ENCODE measurements at places on chromosomes 13 and 19. TPM values are rescaled to one million over a fixed set of nuclear protein-coding genes. Genes with fewer than 3 reads are reported as not detected.

- no peaks in the 10 kb centered on the region for H3K36me3 ChIP-seq
- DNase-seq: no peak
- no peaks in the 10 kb centered on the region for H3K27me3 ChIP-seq
- no peak overlapping the region for H3K27ac ChIP-seq
- H3K4me3 ChIP-seq: no peak overlapping the region
- H3K4me1 ChIP-seq: peaks cover 8% of the 10 kb centered on the region
Measured at GRCh38 chr13:44382635-44383145, 9.1 kb downstream of the SERP2 start.

GRCh38 chr13:65744836-65745235, 1485.3 kb downstream of the PCDH9 start:
- DNase-seq: no peak
- no peak overlapping the region for H3K27ac ChIP-seq
- no peaks in the 10 kb centered on the region for H3K27me3 ChIP-seq
- no peaks in the 10 kb centered on the region for H3K36me3 ChIP-seq
- no peaks in the 10 kb centered on the region for H3K4me1 ChIP-seq
- no peak overlapping the region for H3K4me3 ChIP-seq

DNA sequence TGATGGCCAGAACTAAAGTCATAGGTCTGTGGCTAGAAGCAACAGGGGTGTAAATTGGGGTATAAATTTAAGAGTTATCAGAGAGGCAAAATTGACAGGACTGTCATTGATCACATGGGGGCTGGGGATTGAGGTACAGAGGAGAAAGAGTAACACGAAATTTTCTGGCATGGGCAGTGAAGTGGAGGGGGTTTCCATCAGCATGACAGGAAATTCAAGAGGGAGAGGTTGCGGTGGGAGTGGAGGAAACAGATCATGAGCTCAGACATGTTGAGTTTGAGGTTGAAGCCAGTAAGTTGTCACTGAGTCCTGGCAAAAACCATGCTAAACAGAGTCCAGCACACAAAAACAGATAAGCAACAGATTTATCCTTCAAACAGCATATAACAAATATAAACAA, 192.1 kb upstream of the TSC22D1 start:
- no peaks in the 10 kb centered on the region for H3K27me3 ChIP-seq
- H3K27ac ChIP-seq: no peak overlapping the region
- H3K36me3 ChIP-seq: no peaks in the 10 kb centered on the region
- no peak for DNase-seq
- peaks cover 59% of the 10 kb centered on the region for H3K4me1 ChIP-seq

DNA sequence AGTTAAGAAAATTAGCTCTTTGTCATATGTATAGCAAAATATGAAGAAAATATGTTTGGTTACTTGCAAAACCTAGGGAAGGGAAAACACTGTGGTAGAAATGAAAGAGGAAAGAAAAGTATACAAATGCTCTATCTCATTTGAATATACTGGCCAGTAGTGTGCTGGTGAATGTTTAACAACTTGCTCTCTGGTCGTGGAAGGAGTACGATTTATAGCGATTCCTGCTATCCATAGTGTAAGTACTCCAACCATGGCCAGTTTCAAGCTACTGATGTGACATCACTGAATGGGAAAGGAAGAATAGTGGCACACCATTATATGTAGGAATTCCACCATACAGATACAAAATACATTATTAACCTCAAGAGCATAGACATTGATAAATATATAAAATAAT, 9.3 kb downstream of the BORA start:
- no peaks in the 10 kb centered on the region for H3K27me3 ChIP-seq
- no peak overlapping the region for H3K4me3 ChIP-seq
- H3K36me3 ChIP-seq: no peaks in the 10 kb centered on the region
- no peak for DNase-seq

- H3K27me3 ChIP-seq: no peaks in the 10 kb centered on the region
- DNase-seq: no peak
- no peaks in the 10 kb centered on the region for H3K36me3 ChIP-seq
- H3K27ac ChIP-seq: no peak overlapping the region
- H3K4me3 ChIP-seq: no peak overlapping the region
- H3K4me1 ChIP-seq: no peaks in the 10 kb centered on the region
Measured at GRCh38 chr13:40102360-40102727, 446.9 kb downstream of the COG6 start.

DNA sequence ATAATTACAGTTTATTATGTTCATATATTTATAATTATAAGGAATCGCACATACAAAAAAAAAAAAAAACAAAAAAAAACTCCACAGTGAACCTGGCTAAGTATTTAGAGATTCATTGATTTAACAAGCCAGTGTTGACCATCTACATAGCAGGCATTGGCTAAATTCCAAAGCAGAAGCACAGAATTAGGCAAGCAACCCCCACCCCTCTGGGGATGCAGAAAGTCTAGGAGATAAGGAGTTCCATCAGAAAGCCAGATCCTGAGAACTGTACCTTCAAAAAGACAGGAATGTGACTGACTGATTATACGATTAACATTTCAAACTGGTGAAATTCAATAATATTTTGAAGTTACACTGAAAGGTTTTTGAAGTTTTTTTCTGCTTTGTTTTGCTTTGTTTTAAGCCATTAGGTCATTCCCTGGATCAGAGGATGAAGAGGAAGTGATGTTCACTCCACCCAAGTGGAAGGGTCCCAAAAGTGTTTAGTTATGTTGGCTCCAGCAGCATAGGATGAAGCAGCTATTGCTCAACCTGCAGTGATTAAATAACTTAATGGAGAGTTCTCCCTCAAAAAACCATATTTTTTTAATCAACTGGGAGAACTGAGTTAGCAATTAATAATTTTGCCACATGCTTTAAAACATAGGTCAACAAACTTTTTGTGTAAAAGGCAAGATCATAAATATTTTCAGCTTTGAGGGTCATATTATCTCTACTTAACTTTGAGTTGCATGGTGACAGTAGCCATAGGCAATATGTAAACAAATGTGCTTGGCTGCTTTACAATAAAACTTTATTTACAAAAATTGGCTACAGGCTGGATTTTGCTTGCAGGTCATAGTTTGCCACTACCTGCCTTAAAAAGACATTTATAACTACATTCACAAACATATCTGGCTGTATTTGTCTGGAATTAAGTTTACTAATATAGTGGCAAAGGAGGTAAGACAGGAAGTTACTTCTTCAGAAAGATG, 49.6 kb downstream of the DOCK9 start:
- peak; percentile 12 for DNase-seq
- no peak overlapping the region for H3K4me3 ChIP-seq
- no peaks in the 10 kb centered on the region for H3K36me3 ChIP-seq
- no peaks in the 10 kb centered on the region for H3K4me1 ChIP-seq
- H3K27ac ChIP-seq: no peak overlapping the region
- no peaks in the 10 kb centered on the region for H3K27me3 ChIP-seq

DNA sequence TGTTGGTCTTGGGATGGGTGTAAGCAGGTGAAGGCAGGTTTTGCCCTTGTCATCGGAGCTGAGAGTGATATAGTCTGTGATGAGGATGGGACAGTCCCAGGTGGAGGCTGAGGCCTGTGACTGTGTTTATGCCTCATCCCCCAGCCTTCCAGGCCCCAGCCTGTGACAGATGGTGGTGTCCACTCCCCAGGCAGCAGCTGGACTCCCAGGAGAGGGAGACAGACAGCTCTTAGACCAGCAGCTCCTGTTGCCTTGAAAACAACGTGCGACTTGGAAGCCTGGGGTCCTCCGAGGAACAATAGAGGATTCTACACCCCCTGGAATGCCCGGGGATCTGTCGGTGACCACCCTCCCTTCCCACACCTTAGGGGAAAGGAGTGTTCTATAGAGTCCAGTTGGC, 63.8 kb downstream of the CHST8 start:
- peaks cover 10% of the 10 kb centered on the region for H3K4me1 ChIP-seq
- H3K27me3 ChIP-seq: peaks cover 8% of the 10 kb centered on the region
- no peak overlapping the region for H3K4me3 ChIP-seq
- no peaks in the 10 kb centered on the region for H3K36me3 ChIP-seq

The PSG2 gene
- total RNA-seq: not detected

- no peak overlapping the region for H3K27ac ChIP-seq
- H3K27me3 ChIP-seq: no peaks in the 10 kb centered on the region
- H3K36me3 ChIP-seq: no peaks in the 10 kb centered on the region
- H3K4me1 ChIP-seq: no peaks in the 10 kb centered on the region
- no peak for DNase-seq
Measured at GRCh38 chr13:37288057-37288720, 182.7 kb upstream of the CSNK1A1L start.

- no peak overlapping the region for H3K4me3 ChIP-seq
- H3K27ac ChIP-seq: no peak overlapping the region
- no peaks in the 10 kb centered on the region for H3K36me3 ChIP-seq
- no peaks in the 10 kb centered on the region for H3K27me3 ChIP-seq
Measured at GRCh38 chr13:90416519-90416918, 931.0 kb upstream of the MIR17HG start.

DNA sequence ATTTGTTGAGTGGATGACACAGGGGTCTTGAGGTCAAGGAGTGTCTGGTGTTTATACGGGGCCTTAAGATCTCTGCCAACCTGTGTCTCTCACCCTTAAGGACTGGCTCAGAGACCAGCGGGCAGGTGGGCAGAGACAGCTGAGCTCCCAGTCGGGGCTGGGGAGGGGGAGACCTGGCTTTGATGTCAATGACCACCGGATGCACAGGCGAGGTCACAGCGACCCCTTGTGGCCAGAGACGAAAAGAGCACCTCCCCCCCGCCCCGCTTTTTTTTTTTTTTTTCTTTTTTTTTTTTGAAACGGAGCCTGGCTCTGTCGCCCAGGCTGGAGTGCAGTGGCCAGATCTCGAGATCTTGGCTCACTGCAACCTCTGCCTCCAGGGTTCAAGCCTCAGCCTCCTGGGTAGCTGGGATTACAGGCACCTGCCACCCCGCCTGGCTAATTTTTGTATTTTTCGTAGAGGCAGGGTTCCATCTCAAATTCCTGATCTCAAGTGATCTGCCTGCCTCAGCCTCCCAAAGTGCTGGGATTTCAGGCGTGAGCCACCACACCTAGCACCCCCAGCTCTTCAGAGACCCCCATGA, 12.1 kb upstream of the KLK14 start:
- peak; percentile 52 for DNase-seq
- H3K36me3 ChIP-seq: no peaks in the 10 kb centered on the region
- peaks cover 5% of the 10 kb centered on the region for H3K4me1 ChIP-seq
- no peaks in the 10 kb centered on the region for H3K27me3 ChIP-seq

The PROZ gene
- total RNA-seq: not detected

The PHLDB3 gene
- total RNA-seq: 16.9 TPM

GRCh38 chr19:48708471-48708870, 11.1 kb downstream of the MAMSTR start:
- H3K4me1 ChIP-seq: peaks cover 5% of the 10 kb centered on the region
- H3K4me3 ChIP-seq: no peak overlapping the region
- no peaks in the 10 kb centered on the region for H3K27me3 ChIP-seq
- DNase-seq: no peak

GRCh38 chr13:73664851-73665250, 469.4 kb downstream of the KLF12 start:
- no peak for DNase-seq
- no peaks in the 10 kb centered on the region for H3K27me3 ChIP-seq
- no peak overlapping the region for H3K4me3 ChIP-seq

The ADGRE2 gene
- total RNA-seq: 1.3 TPM

DNA sequence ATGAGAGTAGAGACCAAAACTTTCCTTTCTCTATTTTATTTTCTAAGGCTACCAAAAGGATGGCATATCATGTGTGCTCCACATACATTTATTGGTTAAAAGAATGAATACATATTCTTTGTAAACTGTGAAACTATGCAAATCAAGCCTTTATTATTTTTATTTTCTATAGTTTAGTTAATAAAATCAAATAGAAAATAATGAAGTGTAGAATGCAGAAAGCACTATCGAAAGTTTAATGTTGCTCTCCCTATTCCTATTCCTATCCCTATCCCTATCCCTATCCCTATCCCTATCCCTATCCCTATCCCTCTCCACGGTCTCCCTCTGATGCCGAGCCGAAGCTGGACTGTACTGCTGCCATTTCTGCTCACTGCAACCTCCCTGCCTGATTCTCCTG, 60.3 kb downstream of the ZNF100 start:
- DNase-seq: no peak
- H3K4me3 ChIP-seq: no peak overlapping the region
- H3K4me1 ChIP-seq: no peaks in the 10 kb centered on the region
- H3K27ac ChIP-seq: no peak overlapping the region

The DCT gene
- 0.78 TPM for total RNA-seq

GRCh38 chr13:50072676-50073075, 57.4 kb downstream of the KCNRG start:
- H3K4me1 ChIP-seq: peaks cover 7% of the 10 kb centered on the region
- H3K4me3 ChIP-seq: no peak overlapping the region
- no peak overlapping the region for H3K27ac ChIP-seq
- H3K36me3 ChIP-seq: no peaks in the 10 kb centered on the region
- peaks cover 5% of the 10 kb centered on the region for H3K27me3 ChIP-seq
- no peak for DNase-seq

The LILRB2 gene
- 0.78 TPM for total RNA-seq

GRCh38 chr19:8335343-8336071, 7.6 kb downstream of the KANK3 start:
- no peak overlapping the region for H3K27ac ChIP-seq
- no peaks in the 10 kb centered on the region for H3K36me3 ChIP-seq
- H3K4me3 ChIP-seq: no peak overlapping the region
- peaks cover 20% of the 10 kb centered on the region for H3K27me3 ChIP-seq
- peaks cover 18% of the 10 kb centered on the region for H3K4me1 ChIP-seq
- no peak for DNase-seq

- no peak for DNase-seq
- H3K27ac ChIP-seq: no peak overlapping the region
- peaks cover 29% of the 10 kb centered on the region for H3K4me1 ChIP-seq
- H3K36me3 ChIP-seq: no peaks in the 10 kb centered on the region
Measured at GRCh38 chr19:590396-590745, 690 bp downstream of the HCN2 start.

The RAB3A gene
- total RNA-seq: 0.52 TPM

DNA sequence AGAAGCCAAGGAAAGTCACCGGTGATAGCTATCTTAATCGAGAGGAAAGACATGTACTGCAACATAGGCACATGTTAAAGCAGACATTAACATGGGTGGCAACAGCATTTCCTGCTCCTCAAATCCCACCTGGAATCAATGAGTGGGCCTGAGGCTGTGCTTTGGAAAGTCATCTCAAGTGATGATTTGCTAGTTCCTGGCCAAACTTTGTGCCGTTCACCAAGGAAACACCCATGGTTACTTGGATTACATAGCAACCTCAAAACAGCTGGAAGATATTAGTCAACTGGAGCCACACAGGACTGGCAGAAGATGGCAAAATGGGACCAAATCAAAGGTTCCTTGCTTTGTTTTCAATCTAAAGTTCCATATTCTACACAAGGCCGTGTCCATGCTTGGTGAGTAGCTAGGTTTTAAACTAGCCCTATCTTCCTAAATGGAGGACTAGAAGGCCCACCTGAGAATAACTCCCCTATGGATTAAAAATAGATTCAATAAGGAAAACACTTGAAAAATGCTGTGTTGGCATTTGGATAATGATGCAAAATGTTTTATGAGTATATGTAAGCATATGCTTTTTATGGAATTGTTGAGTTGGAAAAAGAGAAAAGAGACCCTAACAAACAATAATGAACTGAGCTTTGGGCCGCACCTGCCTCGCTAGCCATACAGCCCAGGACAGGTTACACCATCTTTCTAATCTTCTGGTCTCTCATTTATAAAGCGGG, 144.5 kb downstream of the RGCC start:
- no peak overlapping the region for H3K4me3 ChIP-seq
- H3K36me3 ChIP-seq: peaks cover 2% of the 10 kb centered on the region
- DNase-seq: no peak
- H3K4me1 ChIP-seq: no peaks in the 10 kb centered on the region

The PPM1N gene
- total RNA-seq: not detected

The TPTE2 gene
- not detected for total RNA-seq

- no peak overlapping the region for H3K4me3 ChIP-seq
- H3K4me1 ChIP-seq: peaks cover 47% of the 10 kb centered on the region
- no peak for DNase-seq
- H3K27me3 ChIP-seq: no peaks in the 10 kb centered on the region
- no peak overlapping the region for H3K27ac ChIP-seq
Measured at GRCh38 chr19:42245231-42245630, 2.8 kb upstream of the GSK3A start.
